ENCODE measurements at places on chromosomes 6 and 20.

- no peak for DNase-seq
Measured at GRCh38 chr6:92315312-92315711, 1104.0 kb downstream of the EPHA7 start.

DNA sequence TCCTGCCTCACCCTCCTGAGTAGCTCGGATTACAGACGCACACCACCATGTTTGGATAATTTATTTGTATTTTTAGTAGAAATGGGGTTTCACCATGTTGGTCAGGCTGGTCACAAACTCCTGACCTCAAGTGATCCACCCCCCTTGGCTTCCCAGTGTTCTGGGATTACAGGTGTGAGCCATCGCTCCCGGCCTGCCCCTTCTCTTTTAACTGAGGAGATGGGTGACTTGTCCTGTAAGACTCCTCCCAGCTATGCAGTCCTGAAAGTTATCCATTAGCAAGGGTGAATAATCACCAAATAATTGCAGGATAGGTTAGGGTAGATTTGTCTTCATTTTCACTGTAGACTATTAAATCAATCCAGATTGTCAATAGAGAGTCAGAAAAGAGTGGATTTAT is 40.5 kb upstream of the JARID2 start:
- DNase-seq: no peak

- DNase-seq: peak; percentile 38
Measured at GRCh38 chr20:45629496-45630100, at the start of gene WFDC10A. WFDC10A (plus strand) TSS chr20:45629739; CDS start chr20:45629814, 75 bp downstream.

DNA sequence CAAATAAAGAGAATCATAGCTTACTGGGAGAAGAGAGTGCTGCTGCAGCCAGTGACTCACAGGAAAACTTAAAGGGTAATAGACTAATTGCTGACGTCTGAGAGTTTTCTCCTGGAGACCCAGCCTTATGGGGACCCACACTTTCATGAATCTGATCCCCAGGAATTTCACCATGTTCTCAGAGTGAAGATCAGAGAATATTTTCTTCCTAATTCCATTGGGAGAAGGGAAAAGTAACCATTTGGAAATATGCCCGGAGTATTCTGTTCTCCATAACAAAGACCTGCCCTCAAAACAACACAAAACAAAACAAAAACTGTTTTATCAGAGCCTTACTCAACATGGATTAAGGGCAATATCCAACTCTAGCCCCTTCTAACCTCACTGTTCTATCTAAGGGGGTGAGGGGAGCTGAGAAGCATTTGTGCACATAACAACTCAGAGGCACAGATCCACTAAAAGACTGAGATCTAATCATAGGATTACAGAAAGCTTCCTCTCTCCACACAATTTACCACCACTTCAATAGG is 168.2 kb upstream of the SSTR4 start:
- DNase-seq: no peak

- DNase-seq: no peak
Measured at GRCh38 chr6:44487002-44487401, 99.5 kb downstream of the CDC5L start.

DNA sequence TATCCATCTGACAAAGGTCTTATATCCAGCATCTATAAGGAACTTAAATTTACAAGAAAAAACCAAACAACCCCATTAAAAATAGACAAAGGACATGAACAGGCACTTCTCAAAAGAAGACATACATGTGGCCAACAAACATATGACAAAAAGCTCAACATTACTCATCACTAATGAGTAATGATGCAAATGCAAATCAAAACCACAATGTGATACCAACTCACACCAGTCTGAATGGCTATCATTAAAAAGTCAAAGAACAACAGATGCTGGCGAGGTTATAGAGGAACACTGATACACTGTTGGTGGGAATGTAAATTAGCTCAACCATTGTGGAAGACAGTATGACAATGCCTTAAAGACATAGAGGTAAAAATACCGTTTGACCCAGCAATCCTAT is 13.9 kb downstream of the MACROD2 start:
- DNase-seq: no peak

DNA sequence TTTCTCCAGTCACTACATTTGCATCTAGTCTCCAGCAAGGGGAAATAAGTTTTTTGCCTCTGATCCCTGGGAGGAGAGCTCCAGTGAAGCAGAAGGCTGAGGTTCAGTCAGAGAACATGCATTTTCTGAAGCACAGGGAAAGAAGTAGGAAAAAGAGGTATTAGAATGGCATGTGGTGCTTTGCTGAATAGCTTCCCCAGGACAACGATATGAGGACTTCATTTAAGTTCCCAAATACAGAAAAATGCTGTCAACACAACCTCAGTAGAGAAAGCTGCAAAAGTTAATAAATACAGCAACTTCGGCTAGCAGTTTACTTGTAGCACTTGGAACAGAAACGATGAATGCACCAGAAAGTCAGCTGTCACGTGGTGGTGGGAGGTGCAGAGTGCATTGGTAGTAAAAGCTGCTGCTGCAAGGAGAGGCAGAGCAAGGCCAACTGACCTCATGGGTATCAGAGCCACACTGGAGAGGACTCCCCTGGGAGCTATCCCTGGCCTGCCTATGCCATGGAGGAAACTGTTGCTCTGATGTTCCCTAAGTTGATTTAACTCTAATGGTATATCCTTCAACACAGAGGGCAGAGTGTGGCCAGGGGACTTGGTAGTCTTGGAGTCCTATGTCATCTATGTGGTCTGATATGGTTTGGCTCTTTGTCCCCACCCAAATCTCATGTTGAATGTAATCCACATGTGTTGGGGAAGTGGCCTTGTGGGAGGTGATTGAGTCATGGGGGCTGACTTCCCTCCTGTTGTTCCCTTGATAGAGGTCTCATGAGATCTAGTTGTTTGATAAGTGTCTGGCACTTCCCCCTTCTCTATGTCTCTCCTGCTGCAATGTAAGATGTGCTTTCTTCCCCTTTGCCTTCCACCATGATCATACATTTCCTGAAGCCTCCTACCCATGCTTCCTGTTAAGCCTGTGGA is 85.9 kb downstream of the ADTRP start:
- DNase-seq: no peak

DNA sequence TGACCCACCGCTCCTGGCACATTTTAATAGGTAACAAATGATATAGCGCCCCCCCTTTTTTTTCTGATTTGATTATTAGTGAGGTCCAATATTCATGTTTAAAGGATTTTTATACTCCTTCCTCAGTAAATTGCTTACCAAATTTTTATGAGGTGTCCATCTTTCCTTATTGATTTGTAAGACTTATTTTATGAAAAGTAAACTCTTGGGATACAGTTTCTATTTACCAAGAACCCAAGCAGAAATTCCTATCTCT is 25.1 kb downstream of the TRIM27 start:
- no peak for DNase-seq

- no peak for DNase-seq
Measured at GRCh38 chr6:29414588-29414987, at the start of gene OR12D1. OR12D1 (plus strand) TSS chr6:29414928.

- DNase-seq: no peak
Measured at GRCh38 chr6:30154709-30155519, 6.1 kb downstream of the TRIM10 start.

GRCh38 chr20:50802289-50802688 is 7.4 kb downstream of the BCAS4 start:
- no peak for DNase-seq

GRCh38 chr6:160259598-160259997 is 977 bp upstream of the SLC22A2 start:
- DNase-seq: no peak

DNA sequence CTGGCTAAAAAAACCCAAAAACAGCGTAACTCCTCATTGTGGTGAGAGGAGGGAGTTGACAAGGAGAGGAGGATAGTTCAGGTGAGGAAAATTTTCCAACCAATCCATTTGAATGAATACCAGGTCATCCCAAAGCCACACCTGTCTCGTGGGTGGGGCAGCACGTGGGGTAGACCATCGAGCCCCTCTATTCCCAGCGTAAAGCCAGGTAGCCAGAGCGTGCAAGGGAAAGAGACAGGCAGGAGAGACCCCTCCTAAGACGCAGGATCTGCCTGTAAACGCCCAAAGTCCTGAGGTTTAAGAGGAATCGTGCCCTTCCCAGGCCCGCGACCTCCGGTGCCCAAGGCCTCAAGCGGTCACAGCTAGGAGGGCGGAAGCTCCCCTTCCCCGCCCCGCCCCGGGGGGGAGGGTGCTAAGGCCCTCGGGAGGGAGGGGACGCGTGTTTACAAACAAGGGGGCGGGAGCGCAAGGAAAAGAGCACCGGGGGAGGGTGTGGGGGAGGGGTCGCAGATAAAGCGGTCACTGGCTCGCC is 712 bp downstream of the RXRB start:
- DNase-seq: peak; percentile 68

DNA sequence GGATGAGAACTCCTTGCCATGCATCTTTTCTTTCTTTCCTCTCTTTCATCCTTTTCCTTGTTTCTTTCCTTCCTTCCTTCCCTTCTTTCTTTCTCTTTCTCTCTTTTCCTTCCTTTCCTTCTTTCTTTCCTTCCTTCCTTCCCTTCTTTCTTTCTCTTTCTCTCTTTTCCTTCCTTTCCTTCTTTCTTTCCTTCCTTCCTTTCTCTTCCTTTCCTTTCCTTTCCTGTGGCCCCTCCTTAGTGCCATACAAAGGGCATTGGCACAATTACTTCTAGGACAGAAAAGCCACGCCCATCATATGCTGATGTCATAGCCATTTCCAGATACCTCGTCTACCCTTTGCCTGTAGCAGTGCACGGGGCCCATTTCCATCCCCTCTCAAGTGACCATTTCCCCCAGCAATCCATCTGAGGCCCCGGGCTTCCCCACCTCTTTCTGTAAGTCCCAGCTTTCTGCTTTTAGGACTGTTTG is 2.2 kb upstream of the CENPB start:
- DNase-seq: no peak

DNA sequence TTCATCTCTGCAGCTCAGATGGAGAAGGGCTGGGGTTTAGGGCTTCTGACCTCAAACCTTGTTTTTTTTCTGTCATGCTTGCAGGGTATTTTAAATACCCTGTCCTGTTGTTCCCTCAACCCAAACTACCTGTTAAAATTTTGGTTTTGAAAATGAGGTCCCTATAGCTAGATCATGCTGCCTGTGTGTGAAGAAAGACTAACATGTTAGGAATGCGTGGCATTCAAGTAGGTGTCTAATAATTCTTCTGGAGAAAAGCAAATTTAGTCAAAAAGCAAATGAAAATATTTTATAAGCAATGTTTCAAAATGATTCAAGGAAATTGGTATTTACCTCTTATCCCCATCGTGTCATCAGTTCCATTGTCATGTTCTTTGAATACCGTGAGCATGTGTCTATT is 77.2 kb upstream of the C20orf144 start:
- DNase-seq: no peak

DNA sequence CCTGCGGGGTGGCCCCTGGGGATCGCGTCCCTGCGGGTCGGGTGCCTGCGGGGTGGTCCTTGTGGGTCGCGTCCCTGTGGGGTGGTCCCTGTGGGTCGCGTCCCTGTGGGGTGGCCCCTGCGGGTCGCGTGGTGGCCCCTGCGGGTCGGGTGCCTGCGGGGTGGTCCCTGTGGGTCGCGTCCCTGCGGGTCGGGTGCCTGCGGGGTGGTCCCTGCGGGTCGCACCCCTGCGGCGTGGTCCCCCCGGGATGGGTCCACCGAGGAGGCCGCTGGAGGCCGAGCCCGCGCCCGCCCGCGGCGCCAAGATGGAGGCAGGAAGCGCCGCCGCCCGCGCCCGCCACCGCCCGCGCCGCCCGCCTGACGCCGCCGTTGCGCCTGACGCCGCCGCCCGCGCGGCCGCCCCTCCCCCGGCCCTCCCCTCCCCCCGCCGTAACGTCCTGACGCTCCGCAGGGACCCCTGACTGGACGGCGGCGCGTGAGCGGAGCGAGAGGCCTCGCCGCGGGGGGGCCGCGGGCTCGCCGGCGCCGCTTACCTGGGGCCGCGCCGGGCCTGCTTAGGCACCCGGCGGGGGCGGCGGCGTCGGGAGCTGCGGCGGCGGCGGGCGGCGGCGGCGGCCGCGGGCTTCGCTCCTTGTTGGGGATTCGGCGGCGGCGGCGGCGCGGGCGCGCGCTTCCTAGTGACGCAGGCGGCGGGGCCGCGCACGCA is at the start of gene GMEB2:
Gene GMEB2, minus strand, starts transcription at position 678 of the 705 bp plus-strand sequence. CDS start 7,704 bp downstream, outside the sequence.
- DNase-seq: peak; percentile 94

GRCh38 chr20:32965115-32965514 is 39.1 kb downstream of the SUN5 start:
- no peak for DNase-seq

GRCh38 chr6:128252341-128253176 is 267.8 kb downstream of the PTPRK start:
- DNase-seq: no peak

GRCh38 chr20:8562356-8562755 is 430.3 kb downstream of the PLCB1 start:
- DNase-seq: no peak

Data from GM19239 (cell line).